ENCODE measurements at places on chromosomes 4 and X. TPM values are rescaled to one million over a fixed set of nuclear protein-coding genes. Genes with fewer than 3 reads are reported as not detected.

The CASK gene
- polyA plus RNA-seq: 44.7 TPM

The NAP1L3 gene
- 15.0 TPM for polyA plus RNA-seq

DNA sequence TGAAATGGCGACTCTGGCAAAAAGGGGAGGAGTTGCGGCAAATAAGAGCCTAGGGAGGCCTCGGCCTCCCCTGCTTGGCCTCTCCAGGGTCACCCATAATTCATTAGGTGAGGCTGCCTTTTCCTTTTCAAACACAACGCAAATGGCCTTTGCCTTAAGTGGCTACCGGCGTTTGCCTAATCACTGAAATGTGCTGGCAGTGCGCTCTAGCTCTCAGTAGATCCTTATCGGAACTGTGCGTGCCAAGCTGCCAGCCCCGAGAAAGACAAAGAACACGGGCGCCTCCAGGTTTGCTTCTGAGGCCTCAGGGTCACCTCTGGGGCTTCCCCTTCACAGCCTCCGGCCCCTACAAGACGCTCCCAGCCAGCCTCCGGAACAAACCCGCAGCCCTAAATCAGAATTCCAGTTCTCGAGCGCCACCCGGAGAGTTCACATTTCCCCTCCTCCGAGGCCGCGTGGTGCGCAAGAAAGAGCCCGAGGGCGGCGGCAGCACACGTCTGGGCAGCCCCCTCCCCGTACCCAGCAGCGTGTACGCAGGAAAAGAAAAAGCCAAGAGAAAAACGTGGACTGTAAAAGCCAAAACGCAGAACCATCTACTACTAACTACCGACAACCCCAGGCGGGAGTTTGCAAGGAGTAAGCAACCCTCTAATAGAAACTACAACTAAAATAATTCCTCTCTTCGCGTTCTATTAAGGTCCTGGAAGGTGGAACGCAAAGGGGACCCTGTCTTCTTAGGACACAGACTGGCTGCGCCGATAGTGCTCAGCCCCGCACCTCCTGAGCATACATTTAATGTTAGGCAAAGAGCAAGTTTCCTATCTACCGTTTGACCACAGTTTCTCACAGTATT, 76.5 kb upstream of the BCOR start:
- no peak for DNase-seq

DNA sequence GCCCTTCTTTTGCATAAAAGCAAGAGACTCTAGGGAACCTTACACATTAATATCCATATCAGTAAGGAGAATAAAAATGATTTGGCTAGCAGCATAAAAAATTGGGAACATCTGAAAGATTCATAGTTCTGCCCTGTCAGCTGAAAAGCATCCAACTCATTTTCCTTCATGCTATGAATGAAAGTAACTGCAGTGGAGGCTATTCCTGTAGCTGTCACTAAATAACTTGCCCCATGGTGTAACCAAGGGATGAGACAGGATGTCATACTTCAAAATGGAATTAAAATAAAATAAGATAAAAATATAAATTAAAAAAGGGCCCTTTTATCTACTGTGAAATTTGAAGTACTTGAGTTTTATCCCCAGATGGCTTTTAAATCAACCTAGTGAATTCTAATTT, 878.8 kb downstream of the C4orf33 start:
- DNase-seq: no peak

GRCh38 chr4:77695774-77696173, 90.2 kb downstream of the CXCL13 start:
- DNase-seq: no peak

- no peak for DNase-seq
Measured at GRCh38 chr4:77651820-77652219, 46.2 kb downstream of the CXCL13 start.

DNA sequence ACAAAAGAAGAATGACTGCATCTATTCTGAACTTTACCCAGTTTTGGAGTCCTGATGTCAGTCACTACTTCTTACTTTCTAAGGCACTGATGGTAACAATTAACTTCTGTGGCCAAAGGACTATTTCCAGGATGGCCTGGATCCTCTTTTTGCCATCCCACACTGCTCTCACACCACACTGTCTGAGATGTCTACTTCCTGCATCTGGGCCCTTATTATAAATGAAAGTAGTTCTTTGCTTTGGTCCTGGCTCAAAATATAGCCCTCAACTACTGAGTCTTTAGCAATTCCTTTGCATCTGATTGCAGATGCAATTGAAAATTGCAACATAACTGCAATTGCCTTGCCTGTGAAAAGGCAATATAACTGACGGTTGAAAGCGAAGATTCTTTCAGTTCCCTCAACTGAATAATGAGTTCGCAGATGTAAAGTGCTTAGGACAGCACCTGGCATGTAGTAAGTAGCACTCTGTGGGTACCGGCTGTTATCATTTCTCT, 44.2 kb downstream of the COQ2 start:
- no peak for DNase-seq

All from renal cortex interstitium (tissue), 15 donors.